Cortex of kidney (tissue), 1 donor: ENCODE measurements at places on chromosomes 6 and 20.

DNA sequence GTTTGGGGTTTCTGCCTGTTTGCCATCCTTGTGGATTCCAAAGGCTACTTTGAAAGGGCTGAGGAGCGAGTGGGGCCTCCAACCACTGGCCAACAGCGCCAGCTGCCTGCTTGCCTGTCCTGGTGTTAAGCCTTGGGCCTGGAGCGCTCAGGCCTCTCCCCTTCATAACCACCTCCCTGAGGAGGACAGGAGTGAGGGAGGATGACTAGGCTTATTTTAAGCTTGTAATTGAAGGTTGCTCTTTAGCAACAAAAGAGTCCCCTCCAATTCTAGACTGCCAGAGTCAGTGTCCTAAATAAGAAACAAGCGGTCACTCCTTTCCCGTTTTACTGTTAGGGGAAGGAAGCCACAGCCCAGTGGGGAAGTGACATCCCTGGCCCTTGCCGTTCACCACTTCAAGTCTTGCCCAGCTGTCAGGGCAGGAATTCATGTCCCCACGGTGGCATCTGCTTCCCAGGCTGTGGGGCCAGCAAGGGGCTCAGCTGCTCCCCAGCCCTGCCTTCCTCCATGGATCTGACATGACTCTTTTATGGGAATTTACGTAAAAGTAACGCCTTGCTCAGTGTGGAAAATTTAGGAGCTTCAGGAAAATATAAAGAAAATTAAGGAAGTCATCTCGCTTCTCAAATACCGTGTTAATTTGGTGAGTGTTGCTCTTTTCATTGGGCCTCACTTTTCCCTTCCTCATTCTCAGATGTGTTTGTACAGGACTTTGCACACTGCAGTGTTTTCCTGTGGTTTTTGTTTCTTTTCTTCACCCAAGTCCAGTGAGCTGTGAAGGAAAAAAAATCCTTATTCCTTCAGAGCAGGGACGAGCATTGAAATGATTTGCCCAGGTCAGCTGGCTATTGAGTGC lies 57.8 kb downstream of the SSR1 start:
- no peak for DNase-seq

DNA sequence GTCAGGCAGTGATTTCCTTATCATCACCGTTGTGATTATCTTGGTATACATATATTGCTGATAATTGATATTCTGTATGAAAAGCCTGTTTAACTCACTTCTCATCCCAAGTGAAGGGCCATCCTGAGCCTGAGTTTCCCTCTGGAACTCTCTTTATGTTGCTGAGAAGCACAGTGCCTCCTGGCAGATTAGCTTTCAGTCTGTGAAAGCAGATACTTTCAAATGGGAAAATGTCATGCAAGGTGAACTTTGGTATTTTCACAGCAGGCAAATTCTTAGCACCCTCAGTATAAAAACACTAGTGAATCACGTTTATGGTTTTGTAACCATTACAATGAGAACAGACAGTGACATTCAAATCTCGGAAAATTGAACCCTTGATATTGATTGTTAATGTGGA lies 151.6 kb downstream of the PRIM2 start:
- no peak for DNase-seq

DNA sequence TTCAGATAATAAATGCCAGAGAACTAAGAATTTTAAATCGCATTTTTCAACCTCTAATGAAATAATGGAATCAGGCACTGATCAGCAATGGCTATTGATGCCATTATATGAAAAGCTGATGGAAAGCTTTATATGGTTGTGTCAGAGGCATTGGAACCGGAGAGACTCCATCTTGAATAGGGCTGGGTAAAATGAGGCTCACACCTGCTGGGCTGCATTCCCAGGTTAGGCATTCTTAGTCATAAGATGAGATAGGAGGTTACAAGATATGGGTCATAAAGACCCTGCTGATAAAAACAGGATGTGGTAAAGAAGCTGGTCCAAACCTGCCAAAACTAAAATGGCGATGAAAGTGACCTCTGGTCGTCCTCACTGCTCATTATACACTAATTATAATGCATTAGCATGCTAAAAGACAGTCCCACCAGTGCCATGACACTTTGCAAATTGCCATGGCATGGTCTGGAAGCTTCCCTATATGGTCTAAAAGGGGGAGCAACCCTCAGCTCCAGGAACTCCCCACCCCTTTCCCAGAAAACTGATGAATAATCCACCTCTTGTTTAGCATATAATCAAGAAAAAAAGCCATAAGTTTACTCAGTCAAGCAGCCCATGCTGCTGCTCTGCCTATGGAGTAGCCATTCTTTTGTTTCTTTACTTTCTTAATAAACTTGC lies 40.2 kb upstream of the CD83 start:
- DNase-seq, result no peak

DNA sequence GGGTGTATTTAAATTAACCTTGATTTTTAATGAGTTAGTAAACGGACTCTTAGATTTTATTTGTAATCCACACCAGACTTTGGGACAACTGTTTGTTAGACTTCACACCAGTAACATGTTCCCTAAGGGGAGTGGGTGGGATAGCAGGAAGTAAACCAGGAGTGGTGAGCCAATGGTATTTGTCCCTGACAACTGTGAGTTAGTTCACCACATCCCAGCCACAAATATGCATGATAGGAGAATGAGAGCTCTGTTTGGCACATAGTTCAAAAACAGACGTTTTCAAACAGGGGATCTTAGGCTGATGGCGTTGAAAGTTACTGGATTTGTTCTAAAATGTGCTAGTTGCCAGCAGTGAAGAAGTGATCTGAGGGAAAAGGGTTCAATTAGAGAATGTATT lies 18.7 kb upstream of the COL10A1 start:
- DNase-seq, result no peak

DNA sequence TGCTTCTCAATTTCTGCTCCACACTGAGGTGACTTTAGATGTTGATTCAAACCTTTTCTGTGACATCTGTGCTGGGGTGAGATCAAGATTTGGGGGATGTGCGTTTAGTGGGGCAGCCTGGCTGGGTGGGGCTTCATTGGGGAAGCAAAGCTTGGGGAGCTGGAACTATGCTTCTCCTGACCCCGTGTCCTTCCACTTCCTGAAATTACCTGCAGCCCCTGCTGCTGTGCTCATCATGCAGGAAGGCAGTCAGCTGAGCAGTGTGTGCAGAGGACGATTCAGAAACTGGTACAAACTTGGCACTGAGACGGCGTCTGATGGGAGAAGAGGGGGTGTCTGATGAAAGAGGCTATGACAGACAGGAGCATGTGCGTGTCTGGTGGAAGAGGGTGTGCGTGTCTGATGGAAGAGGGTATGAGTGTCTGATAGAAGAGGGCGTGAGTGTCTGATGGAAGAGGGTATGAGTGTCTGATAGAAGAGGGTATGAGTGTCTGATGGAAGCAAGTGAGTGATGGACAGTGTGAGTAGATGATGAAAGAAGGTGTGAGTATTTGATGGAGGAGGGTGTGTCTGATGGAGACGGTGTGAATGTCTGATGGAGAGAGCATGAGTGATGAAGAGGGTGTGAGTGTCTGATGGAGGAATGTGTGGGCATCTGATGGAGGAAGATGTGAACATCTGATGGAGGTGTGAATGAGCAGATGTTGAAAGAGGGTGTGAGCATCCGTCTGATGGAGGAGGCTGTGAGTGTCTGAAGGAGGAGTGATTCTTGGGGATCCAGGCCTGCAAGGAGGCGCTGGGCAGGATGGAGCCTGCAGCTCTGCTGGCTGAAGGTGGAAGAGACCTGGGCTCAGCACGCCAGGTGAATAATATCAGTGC lies 103.4 kb downstream of the SYCP2 start:
- no peak for DNase-seq

DNA sequence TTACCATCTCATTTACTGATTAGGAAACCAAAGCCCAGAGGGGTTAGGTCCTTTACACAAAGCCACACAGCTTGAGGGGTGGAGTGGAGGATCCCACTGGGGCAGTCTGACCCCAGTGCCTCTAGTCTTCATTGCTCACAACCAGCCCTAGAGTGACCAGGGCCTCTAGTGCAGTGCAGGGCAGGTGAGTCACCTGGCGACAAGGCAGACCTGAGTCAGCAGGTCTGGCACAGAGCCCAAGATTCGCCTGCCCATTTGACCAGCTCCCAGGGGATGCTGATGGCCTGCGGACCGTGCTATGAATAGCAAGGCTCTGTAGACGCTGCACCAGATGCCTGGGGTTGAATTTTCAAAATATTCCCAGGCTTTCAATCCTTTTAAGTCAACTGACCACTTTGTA lies 29.9 kb downstream of the CDH26 start:
- DNase-seq, result no peak

DNA sequence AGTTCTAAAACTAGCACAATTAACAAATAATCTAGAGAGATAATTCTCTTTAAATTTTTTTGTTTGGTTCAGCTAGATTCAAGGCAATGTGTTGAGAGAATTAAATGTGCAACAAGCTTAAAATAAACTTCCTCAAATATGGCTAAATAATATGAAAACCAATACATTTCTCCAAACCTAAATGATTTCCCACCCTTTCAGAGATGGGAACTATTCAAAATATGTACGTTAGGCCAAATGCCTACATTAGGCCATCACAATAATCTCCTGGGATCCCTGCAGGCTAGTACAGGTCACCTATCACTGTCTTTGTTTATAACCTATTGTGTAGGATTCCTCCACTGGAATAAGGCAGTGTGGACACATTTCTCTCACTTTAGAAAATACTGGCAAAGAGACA lies 1.7 kb downstream of the FAXC start:
- DNase-seq, result no peak

DNA sequence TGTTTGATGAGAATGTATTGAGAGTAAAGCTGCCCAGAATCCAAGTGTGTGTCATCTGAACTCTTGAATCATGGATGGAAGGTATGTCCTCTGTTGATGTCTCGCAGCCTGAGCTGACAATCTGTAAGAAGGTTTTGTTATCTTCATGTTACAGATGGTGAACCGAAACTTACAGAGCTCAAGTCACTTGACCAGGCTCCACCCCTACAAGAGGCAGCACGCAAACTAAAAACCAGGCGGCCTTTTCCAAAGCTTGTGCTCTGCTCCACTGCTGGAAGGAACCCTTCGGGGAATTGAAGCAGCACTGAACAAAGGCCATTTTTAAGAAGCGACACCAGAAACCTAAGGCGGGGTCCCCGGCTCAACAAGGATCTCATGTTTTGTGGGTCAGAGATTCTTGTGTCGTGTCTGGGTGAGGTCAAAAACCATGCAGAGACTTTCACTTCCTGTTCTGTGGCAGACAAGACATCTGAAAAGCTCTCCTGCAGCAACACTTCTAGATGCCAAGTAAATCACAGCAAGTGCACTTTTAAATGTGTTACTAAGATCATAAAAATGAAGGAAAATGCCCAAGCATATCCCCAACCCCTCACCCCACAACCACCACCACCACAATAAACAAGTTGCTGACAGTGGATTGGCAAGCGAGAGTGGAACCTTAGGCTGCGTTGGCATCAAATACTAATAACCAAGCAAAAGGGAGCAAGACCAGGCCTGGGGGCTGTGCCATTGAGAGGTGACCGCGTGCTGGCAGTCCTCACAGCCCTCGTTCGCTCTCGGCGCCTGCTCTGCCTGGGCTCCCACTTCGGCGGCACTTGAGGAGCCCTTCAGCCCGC lies 27.3 kb downstream of the NQO2 start:
- DNase-seq, result no peak

DNA sequence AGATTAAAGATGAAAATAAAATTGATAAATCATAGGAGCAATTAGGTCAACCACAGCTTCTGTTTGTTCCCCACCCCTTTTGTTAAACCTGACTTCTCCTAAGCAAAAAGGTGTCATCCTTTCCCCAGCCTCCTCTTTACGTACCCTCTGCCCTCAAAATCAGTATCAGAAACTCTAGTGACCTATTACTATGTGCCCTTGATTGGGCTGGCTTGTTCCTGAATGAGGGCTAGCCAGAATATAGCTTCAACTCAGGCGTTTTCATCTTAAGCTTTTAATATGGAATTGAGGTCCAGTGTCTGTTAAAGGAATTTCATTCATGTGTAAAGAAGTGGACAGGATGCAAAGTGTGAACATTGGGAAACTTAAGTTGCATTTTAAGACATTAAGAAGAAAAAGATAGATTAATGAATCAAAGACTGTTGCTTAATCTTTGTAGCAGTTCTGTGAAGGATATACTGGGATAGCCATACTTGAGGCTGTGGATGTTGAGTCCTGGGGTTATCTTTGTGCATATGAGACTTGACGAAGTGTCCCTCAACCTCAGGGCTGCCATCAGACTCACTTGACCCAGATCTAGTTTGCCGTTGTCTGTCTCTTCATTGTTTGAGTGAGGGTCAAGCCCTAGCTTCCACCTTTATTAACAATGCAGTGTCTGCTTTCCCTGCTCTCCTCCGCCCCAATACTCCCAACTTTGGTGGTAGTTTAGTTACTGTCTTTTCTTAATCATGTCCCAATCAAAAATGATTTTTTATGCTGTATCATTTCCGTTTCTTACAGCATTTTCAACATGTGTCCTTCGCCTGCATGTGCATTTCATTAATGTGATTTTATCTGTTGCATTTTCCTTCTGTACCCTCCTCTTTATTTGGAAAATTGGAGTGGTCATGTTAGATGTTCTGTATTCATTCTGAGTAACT lies 1.9 kb downstream of the TBPL1 start:
- no peak for DNase-seq
